Ureter (tissue), 1 donor: ENCODE measurements at places on chromosomes 2 and 18. TPM values are rescaled to one million over a fixed set of nuclear protein-coding genes. Genes with fewer than 3 reads are reported as not detected.

DNA sequence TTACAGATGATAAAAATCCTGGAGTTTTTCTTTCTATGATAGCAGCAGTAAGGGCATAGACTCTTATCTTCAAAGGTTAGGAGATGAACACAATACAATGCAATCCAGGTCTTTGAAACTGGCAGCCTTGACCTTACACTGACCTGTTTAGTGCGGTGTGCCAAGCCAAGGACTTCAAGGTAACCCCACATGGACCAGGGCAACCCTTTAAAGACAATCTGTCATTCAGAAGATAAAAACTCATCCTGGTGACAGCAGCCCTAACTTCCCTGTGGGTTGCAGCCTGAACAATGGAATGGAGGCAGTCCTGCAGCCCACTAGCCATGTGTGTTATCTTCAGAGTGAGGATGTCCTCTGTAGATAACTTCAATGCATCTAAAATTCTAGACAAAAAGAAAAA lies 78.1 kb downstream of the RTTN start:
- DNase-seq, result no peak

DNA sequence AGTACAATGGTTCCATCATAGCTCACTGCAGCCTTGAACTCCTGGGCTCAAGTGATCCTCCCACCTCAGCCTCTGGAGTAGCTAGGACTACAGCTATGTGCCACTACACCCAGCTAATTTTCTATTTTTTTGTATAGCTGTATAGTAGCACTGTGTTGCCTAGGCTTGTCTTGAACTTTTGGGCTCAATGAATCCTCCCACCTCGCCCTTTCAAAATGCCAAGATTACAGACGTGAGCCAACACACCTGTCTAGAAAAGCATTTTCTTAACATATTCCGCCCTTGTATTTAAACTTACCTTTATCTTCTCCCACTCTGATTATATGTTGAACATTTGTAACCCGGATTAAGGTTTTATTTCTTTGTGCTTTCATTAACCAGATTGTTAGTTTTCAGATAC lies 750.7 kb upstream of the GCFC2 start:
- no peak for DNase-seq

DNA sequence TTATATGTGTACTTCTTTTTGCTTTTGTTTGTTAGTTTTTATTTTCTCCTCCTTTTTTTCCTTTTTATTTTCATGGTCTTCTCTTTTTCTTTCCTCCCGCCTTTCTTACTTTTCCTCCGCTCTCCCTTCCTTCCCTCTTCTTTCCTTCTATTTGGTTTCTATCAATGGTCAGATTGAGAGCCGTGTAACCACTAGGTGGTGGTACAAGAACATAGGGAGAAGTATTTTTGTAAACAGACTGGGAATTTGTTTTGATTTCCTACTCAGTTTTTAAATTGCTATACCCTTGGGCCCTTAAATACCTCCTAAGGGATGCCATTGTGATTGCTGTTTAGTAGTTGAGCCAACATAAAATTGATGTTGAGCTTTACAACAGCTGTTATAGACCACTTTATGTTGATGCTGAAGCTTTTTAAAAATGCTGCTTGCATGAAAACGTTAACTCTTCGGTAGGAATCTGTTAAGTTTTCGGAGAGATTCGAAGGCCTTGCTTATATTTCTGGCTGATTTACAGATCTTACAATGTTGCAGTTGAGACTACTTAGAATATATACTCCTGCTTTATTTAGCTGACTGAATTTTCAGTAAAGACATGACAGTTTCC lies 124.2 kb downstream of the UBE2E3 start:
- DNase-seq, result no peak

DNA sequence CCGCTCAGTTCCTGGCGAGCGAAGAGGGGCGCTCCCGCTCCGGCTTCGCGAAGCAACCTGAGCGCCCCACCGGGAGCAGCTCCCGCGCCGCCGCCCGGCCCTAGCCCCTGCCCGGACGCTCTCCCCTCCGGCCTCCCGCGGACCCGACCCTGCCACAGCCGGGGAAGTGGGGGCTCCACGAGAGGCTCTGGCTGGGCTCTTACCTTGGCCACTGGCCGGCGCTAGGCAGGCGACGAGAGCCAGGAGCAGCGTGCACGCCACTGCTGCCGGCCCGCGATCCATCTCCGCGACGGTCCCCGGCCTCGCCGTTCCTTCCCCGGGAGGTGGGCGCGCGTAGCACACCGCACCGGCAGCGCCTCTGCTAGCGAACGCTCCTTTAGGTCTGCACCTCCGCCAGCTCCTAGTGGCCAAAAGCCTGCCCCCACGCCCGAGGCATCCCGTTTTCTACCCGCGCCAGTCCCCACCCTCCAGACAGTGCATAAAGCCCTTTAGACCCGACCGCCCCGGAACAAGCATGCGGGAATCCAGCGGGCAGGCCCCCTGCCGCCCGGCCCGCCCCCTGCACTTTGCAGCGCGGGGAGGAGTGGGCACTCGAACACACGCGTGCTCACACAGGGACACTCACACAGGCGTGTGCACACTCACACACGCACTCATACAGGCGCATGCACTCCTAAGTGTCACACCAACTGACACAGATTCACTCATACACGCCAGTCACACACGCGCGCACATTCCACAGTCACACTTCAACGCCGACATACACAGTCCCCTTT lies at the start of gene LRP2:
LRP2 (minus strand) TSS at position 417 of the 776 bp plus-strand sequence; CDS start at position 282, 135 bp downstream.
- DNase-seq, result no peak

DNA sequence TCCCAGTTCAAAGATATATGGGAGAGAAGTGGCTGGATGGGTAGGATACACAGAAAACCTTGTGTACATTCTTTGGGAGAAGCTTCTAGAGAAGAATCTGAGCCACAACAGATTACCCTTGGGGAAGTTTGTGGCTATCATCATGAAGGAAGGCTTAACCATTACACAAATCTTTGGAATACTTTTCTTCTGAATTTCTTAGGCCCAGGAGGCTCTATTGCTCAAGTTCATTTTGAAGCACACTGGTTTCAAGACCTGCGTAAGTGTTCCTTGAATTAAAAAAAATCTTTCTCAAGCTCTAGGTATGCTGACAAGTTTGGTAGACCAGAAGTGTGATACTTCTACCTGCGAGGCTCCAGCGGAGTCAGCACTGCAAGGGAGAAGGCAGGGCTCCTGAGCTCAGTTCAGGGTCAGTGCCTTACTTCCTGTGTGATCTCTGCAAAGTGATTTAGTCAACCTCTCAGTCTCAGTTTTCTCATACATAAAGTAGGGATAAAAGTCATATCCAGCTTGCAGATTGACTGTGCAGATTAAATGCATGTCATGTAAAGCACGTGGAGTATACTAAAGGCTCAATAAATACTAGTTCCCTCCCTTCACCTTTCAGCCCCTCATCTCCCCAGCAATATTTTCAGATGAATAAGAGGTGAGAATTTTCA lies 438.6 kb downstream of the DLGAP1 start:
- no peak for DNase-seq

GRCh38 chr2:39620067-39620466 lies 45.6 kb upstream of the TMEM178A start:
- DNase-seq, result peak; percentile 59

- no peak for DNase-seq
Measured at GRCh38 chr18:73150199-73150598, 282.4 kb upstream of the NETO1 start.

Gene SKA1
- 0.39 TPM for total RNA-seq

Gene SERPINB8
- total RNA-seq, result 22.0 TPM

Gene RFTN2
- total RNA-seq, result 7.0 TPM

Gene CERKL
- 0.29 TPM for total RNA-seq
